ENCODE measurements at places on chromosomes 7 and 10.
A peak's percentile ranks its signal among the peaks of the same experiment; 100 is the strongest.

- no peak for DNase-seq
These were observed 44.7 kb downstream of the KLF6 start for GRCh38 chr10:3740157-3740871.

DNA sequence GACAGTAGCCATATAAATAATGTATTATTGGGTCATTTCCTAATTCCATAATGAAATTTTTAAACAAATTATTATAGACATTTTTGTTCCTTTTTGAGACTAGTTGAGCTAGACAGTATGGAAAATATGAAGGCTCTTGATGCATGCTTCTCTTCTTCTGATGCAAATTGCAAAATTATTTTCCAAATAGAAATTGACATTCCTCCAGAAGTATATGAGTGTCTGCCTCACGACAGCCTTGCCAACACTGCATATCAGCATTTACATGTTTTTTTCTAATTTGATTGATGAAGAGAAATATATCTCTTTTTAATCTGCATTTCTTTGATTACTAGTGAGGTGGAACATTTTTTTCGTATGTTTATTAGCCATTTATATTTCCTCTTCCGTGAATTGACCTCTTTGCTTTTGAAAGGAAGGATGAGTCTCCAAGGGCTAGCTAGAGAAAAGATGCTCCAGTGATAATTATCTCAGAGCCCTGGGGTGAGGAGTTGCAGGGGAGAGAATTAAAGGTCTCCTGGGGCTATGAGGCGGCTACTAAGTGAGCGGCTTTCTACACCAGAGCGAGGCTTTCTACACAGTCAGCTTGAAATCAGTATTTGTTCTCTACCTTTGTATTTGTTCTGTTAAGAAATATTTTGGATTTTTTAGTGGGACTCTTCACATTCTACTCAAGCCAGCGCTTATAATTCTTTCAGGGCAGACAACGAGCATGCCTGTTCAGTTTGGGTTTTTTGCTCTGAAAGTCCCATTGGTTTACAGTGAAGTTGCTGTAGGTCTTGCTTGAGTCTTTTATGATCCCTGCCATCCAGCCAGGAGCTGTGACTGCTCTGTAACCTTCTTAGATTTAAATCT, 712.2 kb upstream of the GALNT17 start:
- no peak for DNase-seq

DNA sequence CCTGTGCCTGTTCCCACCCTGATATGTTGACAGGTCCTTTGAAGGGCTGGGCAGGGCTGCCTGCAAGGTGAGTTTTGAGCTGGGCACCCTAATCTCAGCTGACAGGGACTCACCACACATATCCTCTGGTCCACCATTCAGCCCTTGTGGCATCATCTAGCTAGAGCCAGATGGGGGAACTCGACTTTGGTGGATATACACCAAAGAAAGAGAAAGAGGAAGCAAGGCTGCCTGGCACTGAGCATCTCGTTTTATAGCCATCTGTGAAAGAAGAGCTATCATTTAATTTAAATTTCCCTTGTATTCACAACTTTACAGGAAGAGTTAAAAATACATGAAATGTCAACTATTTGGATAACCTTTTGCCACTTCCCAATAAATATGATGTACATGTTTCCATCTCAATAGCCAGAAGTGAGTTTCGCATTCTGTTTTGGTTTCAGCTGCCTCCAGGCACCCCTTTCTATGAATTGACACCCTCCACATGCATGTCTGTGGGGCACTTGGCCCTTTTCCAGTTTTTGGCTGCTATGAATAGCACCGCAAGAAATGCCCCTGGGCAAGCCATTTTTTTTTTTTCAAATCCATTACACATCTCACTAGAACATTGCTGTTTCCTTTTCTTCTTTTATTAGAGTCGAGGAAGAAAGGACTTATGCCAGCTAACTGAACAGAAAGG, 22.9 kb upstream of the GRB10 start:
- DNase-seq: no peak

DNA sequence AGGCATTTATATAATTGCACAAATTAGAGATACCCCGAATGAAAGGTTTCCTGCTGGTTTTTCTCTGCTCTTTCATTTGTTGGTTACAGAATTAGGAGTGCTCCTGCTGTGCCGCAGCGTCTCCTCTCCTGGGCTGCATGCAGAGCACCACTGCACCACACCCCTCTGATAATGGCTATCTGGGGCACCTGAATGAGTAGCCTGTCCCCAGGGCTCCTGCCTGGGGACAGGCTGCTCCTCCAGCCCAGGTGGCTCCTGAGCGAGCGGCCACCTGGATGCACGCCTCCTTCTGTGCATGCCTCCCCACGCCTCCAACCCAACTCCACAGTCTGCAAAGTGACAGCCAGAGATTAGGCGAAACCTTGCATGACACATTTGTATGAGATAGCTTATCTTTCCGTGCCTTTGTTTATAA, 242.6 kb upstream of the FZD8 start:
- DNase-seq: no peak

GRCh38 chr10:96275685-96276418, 4.5 kb upstream of the BLNK start:
- DNase-seq: no peak

- no peak for DNase-seq
These were observed 52.7 kb upstream of the PRSS1 start for GRCh38 chr7:142696456-142697179.

- DNase-seq: no peak
These were observed 1.2 kb upstream of the MAP3K8 start for GRCh38 chr10:30432622-30433305.

DNA sequence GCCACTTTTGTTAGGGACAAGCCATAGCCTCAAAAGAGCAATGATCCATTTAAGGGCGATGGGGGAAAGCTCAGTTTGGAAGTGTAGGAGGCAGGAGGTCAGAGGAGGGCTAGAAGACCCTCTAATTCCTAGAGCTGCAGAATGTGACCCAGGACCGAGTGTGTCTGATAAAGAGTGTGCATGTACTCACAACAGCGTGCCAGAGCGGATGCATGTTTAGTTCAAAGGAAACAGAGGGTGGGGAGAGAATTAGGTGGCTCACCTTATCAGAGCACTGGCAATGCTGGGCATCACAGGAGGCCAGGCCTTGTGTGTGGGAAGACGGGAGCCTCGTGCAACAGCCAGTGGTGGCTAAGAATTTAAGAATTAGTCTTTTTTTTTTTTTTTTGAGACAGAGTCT, 133.9 kb upstream of the COBL start:
- DNase-seq: no peak

DNA sequence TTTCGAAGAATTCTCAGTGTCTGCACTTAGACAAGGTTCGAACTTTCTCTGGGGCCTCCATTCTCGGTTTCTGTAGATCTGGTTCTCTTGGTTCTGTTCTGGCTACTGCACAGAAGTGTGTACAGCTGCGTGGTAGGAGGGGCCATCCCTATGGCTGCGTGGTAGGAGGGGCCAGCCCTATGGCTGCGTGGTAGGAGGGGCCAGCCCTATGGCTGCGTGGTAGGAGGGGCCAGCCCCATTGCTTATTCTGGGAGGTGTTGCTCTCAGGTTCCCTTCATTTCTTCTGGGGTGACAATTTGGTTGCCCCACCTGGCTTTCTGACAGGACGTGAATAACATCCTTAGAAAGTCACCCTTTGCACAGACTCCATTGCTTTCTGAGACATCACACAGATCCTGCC, 65.2 kb upstream of the CHST15 start:
- no peak for DNase-seq

DNA sequence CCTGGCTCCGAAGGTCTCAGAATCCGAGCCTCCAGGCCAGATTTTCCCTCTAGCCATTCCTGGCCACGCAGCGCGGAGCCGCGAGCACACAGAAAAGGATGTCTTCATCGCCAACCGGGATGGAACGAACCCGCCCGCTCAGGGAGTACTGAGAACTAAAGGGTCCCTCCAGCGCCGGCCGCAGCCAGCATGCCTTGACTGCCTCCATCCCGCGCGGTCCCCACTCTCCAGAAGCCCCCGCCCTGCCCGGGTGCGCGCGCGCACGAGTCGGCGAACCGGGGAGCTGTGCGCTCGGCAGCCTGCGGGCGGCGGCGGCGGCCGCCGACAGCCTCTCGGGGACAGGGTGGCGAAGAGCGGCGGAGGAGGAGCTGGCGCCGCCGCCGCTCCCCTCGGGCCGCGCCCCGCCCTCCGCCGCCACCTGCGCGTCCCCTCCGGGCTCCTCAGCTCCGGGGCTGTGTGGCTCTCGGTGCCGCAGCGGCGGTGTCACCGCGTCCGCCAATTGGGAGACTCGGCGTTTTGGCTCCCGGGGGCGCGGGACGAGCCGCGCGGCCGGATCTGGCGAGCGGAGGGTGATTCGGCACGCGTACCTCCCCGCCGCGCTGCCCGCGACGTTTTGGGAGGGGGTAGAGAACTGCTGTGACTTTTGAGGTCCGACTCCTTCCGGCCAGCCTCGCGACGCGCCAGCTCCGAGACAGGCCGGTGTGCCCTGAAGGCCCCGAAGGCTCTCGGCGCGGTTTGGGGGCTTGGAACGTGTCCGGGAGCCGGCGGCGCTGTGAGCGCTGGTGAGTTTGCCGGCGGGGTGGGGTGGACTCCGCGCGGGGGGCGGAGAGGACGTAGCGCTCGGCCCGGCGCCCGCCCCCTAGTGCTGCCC, 453 bp upstream of the GALNT17 start:
- DNase-seq: peak; percentile 18

- DNase-seq: no peak
These were observed 53.5 kb downstream of the SCIN start for GRCh38 chr7:12623885-12624498.

DNA sequence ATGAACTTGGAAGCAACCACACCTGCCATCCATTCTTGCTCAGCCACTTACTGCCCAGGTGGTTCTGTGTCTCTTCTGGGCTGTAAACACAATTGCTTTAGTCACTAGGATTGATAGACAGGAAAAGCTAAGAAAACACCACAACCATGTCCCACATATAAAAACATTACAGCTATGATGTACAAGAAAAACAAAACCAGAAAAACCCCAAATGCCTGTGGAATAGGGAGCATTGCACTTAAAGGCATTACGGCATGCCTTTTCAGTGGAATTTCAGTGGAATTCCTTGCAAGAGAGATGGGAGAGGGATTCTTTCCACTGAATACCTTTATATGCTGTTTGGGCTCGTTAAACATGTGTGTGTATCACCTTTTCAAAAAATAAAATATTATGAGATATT, 44.2 kb upstream of the GPR26 start:
- no peak for DNase-seq

GRCh38 chr7:29269935-29270334, 75.4 kb downstream of the CHN2 start:
- no peak for DNase-seq

DNA sequence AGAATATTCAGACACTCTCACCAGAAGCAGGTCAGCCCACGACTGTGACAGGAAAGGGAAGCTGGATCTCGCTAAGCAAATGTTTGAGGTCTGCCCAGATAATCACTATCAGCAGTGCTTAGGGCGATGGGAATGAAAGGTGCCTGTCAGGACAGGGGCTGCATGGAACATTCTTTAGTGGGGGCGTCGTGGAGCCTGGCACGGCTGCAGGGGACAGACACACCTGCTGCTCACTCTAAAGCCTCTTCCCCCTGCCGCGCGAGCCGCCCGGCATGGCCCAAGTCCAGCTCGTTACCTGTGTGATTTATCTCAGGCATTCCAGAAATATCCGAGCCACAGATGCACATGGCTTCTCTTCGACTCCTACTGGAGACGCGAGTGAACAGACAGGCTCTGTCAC, 235.5 kb downstream of the GLRX3 start:
- no peak for DNase-seq

- no peak for DNase-seq
These were observed 9.9 kb downstream of the SGMS1 start for GRCh38 chr10:50613726-50614443.

DNA sequence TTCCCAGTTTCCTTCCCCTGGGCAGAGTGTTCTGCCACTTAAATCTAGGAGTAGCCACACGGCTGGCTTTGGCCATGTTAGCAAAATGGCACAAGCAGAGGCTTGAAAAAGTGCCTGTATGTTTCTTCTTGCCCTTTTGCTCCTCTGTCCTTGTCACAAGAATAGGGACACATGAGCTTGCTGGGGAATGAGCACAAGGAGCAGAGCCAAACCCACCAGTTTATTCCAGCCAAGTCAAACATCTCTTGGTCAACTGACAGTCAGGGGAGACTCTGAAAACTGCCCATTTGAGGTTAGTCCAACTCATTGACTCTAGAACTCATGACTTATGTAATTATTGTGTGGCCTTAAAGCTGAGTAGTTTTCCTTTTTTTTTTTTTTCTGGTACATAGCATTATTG, 739.7 kb upstream of the FZD8 start:
- DNase-seq: no peak

- DNase-seq: no peak
These were observed 114.5 kb downstream of the PON1 start for GRCh38 chr7:95209788-95210187.

DNA sequence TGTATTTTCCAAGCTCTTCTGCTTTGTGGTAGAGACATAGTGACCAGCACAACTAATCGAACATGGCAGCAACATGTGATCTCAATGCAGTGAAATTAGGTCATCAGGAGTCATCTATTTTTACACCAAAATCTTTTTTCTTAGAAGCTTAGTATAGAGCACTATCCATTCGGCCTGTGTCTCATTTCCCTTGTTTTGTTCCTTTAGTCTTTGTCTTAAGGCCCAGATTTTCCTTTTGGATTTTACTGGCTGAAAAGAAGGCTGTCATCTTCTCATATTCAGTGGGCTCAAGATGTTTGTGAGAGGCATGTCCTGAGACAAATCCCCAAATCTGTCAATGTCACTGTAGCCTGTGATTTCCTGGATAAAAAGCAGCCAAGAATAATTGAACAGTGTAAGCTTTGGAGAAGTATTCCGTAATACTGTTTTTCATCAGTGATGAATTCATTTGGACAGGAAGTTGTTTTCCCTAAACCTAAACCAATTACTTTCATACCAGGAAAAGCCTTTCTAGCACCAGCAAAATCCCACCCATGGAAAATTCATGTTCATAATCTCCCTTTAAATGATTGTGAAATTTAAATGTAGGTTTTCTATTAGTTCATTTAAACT, 55.2 kb downstream of the MAGI2 start:
- no peak for DNase-seq

DNA sequence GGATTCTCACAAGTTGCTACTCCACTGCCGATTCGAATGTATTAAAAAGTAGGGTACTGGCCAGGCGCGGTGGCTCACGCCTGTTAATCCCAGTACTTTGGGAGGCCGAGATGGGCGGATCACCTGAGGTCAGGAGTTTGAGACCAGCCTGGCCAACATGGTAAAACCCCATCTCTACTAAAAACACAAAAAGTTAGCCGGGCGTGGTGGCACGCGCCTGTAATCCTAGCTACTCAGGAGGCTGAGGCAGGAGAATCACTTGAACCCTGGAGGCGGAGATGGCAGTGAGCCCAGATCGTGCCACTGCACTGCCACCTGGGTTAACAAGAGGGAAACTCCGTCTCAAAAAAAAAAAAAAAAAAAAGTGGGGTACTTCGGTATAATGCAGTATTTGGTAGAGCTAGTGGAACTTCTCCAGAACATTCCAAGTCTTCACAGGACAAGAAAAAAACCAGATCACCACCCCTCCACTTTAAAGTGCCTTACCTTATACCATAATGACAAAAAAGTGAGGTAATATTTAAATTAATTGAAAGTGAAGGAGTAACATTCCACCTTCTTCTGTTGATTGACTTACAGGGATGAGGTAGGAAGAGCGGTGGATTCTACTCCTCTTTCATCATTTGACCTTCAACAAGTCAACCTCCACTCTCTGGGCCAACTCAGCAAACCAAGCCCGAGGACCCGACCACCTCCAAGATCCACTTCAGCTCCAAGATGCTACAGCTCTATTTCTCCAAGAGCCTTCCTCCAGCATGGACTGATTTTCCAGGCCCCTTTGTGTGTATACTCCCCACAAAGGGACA, 2.0 kb downstream of the BAZ1B start:
- no peak for DNase-seq

Measured in endothelial cell (in vitro differentiated cells).